Caudate nucleus (tissue), 63 donors: ENCODE measurements at places on chromosomes 7 and 10.
A peak's percentile ranks its signal among the peaks of the same experiment; 100 is the strongest.

DNA sequence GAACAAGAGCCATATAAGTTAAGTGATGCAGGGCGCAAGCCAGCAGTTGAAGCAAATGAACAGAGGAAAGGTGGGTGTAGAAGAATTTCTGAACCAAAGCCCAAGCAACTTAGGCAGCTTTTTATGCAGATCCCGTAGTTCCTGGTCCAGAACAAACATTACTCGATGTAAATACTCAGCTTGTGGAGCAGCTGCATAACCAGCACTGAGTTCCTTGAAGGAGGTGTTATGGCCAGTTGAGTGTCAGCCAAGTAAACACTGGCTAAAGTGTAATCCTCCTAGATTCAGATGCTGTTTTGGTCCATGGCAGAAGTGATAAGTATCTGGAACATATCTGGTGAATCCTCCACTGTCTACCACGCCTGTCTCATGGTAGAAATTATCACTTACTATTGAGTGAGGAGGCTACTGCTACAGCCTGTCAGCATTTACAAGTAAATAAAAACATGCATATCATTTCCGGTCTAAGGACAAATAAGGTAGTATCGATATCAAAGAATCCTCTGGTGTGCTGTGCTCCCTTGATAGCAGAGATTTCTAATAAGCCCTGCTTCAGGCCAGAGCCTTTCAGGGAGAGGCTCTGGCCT, 213.9 kb downstream of the DYNC1I1 start:
- no peak for DNase-seq

- DNase-seq, result no peak
Observed at GRCh38 chr10:111125102-111125501, 48.3 kb downstream of the ADRA2A start.

DNA sequence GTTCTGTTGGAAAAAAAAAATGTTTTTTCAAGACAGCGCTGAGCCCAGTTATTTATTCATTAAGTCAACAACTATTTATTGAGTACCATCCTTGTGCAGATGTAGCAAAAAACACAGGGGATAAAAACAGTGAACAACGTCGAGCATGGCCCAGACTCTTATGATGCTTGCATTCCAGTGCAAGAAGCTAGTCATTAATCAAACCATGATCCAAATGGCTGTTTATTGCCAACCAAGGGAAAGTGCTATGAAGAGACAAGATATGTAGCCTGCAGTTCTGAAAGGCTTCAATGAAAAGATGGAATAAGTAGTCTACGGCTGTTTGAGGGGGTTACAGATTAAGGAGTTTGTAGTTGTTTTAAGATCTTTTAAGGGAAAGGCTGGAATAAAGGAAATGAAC, 262.3 kb downstream of the NEBL start:
- DNase-seq, result no peak

GRCh38 chr7:425794-426188, 93.9 kb downstream of the PDGFA start:
- DNase-seq, result no peak

DNA sequence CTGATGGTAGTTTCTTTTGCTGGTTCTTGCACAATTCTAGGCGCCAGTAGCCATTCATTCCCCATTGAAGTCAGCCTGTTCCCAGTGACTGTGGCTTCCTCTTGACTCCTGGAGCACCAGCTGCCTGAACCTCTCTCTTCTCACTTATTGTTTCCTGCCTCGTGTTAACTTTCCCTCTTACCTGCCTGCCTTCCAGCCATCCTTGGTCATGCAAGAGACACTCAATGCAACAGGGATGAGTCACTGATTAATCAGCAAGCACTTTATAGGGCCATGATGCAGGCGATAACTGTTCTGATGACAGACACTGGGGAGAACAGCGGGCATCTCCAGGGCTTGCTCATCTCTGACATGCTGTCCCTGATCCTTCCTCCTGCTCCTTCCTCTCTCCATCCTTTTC, 122.0 kb downstream of the PLCE1 start:
- no peak for DNase-seq

GRCh38 chr7:25951414-25952260, 200.4 kb upstream of the NFE2L3 start:
- peak; percentile 56 for DNase-seq

DNA sequence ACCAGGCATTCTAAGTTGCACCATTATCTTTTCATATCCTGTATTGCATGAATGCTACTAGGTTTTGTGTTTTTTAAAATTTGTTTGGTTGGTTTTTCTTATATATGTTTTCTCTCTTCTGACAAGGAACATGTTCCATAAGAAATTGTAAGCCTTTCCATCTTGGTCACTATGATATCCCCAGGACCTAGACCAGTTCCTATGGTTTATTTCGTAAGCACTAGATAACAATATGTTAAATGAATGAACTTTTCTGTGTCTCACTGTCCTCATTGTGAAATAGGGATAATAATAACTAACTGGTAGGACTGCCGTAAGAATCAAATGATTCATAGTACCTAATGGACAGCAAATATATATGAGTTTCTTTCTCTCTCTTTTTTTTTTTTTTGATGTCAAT, 146.3 kb downstream of the SEMA3E start:
- no peak for DNase-seq

- no peak for DNase-seq
Observed at GRCh38 chr7:12690041-12690878, 2.8 kb downstream of the ARL4A start.

DNA sequence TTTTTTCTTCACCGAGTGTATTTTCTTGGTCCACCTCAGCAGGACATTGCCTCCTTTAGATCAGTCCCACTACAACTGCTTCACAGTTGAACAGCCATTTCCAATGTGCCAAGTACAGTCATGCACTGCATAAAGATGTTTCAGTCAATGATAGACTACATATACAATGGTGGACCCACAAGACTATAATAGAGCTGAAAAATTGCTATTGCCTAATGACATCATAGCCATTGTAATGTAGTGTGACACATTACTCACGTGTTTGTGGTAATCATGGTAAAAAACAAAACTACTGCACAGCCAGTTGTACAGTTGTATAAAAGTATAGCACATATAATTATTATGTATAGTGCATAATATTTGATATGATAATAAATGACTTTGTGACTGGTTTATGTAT, 113.8 kb upstream of the HPS1 start:
- DNase-seq, result no peak

GRCh38 chr7:69994886-69995542, 396.7 kb downstream of the AUTS2 start:
- DNase-seq, result no peak

DNA sequence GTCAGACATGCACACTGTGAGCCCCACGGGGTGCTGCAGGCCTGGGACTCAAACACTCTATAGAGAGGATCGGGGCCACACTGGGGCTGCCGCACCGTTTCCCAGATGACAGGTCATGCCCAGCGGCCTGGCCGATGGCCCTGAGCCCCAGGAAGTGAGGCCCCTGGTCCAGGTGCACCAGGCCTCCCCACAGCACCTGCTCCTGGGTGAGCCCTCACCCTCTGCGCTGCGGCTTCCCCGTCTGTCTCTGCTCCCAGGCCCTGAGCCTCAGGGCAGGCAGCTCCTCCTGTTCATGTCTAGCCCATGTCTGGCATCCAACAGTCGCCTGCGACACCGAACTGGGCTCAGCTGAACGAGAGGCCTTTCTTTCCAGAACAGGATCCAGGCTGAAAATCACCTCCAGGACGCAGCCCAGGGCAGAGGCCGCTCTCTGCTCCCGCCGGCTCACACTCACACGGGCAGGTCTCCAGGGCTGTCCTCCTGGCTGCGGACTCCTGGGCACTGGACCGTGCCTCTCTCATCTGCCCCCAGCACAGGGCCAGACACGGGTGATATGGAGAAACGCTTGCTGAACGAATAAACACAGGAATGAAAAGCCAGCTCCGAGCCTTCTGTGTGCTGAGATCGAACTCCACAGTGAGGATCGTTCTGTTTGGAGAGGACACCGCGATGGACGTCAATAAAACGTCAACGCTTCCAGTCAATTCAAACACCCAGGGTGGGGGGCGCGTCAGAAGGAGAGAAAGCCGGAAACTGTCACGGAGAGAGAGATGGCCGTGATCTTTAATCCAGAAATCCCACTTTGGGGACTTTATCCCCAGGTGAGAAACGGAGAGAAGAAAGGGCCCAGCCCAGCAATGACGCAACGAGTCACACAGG, 202.4 kb downstream of the ELFN1 start:
- no peak for DNase-seq

- DNase-seq, result no peak
Observed at GRCh38 chr10:76492026-76492425, 1060.6 kb downstream of the LRMDA start.

DNA sequence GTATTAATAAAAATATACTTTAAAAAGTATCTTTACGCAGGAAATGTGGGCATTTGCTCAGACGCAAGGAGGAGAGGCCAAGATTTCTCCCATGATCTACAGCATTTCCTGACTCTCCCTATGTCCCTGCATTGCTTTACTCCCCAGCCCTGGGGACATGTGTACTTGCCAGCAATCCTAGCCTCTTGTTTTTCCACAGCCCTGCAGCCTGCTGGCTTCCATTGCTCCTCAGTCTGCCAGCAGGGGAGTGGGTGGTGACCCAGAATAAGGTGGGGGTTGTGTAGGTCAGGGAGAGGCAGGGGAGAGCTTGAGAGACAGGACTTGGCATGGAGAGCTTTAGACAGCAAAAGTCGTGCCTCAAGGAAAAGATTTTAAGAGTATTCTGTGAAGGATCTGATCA, 307.7 kb downstream of the CDK14 start:
- DNase-seq, result no peak

GRCh38 chr7:128939075-128939860, 1.5 kb downstream of the IRF5 start:
- no peak for DNase-seq

GRCh38 chr7:133869556-133869955, 257.6 kb upstream of the LRGUK start:
- no peak for DNase-seq

GRCh38 chr7:33685981-33686683, 219.2 kb upstream of the BMPER start:
- no peak for DNase-seq

- no peak for DNase-seq
Observed at GRCh38 chr7:78057571-78057970, 259.0 kb downstream of the PHTF2 start.

DNA sequence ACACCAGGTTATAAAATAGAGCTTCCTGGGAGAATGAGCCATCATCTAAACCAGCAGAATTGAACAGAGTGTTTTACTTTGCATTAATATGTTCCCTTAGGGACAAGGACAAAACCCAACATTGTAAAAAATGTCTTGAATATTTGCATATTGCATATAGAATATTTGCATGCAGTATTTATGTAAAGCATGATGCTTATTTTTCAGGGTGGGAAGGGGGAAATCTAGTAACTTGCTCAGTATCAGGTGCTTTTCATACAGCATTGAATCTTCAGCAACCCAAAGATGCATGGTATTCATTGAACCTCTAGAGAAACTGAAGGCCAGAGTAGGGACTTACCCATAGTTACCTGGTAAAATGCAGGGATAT, 409.2 kb upstream of the ZMIZ1 start:
- DNase-seq, result no peak
